ENCODE measurements at places on chromosomes 11 and 22. TPM values are rescaled to one million over a fixed set of nuclear protein-coding genes. Genes with fewer than 3 reads are reported as not detected.

The TMEM132A gene
- 213 TPM for total RNA-seq

The LARGE2 gene
- total RNA-seq = 1.2 TPM

The OR10A2 gene
- not detected for total RNA-seq

The OR52N1 gene
- not detected for total RNA-seq

GRCh38 chr11:91394727-91395414 is 829.7 kb upstream of the FAT3 start:
- no peak for DNase-seq

- no peak for DNase-seq
These were observed 41.0 kb downstream of the TIMP3 start for GRCh38 chr22:32842486-32842885.

DNA sequence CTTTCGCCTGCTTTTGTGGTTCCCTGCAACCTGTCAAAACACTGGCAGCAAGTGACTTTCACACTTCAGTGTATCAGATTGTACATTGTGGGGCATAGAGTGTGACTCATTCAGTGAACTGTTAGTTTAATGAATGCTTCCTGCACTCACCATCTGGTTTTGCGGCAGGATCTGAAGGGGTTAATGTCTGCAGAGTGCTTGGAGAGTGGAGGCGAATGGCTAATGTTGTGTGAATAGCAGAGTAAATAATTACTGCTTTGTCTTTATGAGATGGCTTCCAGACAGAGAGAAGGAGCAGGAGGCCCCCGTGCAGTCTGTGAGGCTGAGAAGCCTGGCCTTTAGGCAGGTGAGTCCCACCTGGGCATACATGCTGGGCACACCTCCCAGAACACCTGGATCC is 454.3 kb upstream of the KIRREL3 start:
- peak; percentile 78 for DNase-seq

- DNase-seq = peak; percentile 32
These were observed 3.6 kb downstream of the AHNAK start for GRCh38 chr11:62542750-62543567.
